Stimulated activated CD8-positive, alpha-beta memory T cell treated with anti-CD3 and anti-CD28 coated beads, Interleukin-7, amount 100 ng/mL, for 24 hours (primary cell): ENCODE measurements at places on chromosomes 2 and 18.

GRCh38 chr18:60292186-60292585, 80.4 kb downstream of the MC4R start:
- no peak for DNase-seq

- DNase-seq, result no peak
These were observed 70.4 kb downstream of the CWC22 start for GRCh38 chr2:179936654-179937053.

GRCh38 chr2:36370281-36370680, 14.7 kb downstream of the CRIM1 start:
- DNase-seq, result no peak

GRCh38 chr2:241118737-241119505, 16.8 kb upstream of the MTERF4 start:
- no peak for DNase-seq

GRCh38 chr2:61816480-61817355, 37.1 kb downstream of the FAM161A start:
- no peak for DNase-seq

GRCh38 chr2:16005816-16006536, 65.6 kb downstream of the MYCN start:
- DNase-seq, result no peak

DNA sequence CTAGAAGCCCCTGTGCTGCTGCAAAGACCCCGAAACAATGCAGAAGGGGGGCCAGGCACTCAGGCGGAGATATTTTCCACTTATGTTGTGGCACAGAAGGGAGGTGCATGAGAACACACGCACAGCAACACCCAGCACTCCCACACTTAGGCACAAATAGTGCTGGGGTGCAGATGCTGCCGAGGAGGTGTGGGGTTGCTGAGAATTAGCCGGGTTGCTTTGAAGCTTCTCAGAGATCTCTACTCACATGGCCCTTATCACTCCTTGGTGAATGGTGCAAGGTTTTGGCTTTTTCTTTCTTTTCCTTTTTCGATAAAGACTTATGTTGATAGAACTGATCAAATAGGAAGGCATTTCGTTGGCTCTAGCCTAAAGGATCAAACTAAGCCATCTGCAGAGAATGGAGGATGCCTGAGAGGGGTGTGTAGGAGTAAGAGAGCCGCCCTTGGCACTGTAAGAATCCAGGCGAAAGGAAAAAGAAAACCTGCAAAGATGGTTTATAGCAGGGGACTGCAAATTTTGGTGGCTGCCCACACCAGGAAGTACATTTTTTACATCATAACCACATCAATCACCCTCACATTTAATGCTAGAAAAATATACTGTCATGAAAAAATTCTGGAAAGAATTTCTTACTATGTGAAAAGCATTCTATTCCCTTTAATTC, 27.9 kb upstream of the FHL2 start:
- no peak for DNase-seq

DNA sequence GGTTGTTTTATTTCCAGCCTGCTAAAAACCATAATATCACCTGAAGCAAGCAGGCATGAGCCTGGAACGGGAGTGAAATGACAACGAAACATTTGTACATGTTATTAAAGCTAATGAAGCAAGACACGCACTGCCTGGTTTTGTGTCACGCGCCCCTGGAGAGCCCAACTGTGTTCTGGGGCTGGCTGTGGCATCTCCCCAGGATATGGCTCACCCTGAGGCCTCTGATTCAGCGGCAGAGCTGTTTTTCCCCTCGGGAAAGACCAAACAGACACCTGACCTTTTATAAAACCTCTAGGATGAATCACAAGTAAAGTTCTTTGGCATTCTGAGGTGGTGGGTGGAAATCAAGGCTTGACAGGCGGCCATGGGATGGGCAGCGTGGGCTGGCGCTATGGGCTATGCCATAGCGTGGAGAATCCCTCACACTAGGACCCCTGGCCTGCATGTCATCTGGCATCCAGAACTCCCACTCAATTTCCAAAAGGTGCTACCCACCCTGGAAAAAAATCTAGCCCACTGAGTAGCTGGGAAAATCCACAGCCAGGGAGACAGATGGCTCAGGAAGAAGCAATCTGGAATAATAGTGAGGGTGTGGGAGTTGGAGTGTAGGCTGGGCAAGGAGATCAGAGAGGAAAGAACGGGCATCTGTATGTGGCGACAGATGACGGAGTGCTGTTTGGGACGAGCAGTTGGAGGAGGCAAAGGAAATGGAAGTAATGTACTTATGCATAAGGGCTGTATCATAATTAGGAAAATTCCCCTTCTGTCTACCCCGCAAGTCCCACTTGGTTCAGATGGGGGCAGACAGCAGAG, 262.0 kb downstream of the AFF3 start:
- no peak for DNase-seq

DNA sequence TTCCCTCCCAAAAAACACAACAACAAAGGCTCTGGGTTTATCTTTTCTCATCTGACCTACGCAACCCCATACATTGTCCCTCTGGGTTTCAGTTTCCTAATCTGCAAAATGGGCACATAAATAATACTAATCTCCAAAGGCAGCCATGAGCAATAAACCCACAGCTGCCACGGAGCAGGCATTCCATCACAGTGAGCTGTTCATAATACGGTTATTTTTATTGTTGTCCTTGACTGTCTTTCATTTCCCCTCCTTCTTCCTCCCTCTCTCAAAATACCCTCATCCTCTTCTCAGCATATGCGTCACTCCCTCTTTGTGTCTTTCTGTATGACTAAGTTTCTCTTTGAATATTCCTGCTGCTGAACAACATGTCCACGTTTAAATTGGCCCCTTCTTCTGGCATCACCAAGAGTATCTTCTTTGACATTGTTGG, 129.8 kb upstream of the CAB39 start:
- DNase-seq, result no peak

DNA sequence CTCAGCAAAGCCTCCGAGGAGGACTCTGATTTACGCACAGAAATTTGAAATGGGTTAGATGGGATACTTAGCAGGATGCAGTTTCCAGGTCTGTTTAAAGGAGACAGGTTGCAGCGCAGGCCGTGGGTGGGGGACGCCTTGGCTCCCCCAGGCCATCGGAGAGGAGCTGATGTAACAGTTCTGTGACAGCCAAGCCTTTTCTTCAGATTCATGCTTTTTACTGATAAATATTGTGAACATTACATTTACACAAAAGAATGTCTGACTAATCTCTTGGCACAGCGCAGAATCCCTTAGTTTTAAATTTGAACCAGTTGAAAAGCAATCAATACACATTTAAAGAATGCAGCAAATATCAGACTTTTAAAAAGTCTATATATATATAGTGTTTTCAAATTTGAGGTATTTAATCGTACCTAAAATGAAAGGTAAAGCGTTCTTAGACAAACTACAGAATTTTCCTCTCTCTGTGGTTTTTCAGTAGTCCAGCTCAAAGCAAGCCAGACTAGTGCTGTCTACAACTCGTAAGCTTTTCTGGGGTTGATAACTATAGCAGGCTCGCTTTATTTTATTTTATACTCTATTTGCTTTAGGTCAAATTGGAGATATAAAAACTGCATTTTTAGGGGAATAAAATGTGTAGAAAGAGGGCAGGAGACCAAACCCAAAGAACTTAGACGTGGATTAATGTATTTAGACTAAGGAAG, 221.9 kb downstream of the PIEZO2 start:
- DNase-seq, result no peak

DNA sequence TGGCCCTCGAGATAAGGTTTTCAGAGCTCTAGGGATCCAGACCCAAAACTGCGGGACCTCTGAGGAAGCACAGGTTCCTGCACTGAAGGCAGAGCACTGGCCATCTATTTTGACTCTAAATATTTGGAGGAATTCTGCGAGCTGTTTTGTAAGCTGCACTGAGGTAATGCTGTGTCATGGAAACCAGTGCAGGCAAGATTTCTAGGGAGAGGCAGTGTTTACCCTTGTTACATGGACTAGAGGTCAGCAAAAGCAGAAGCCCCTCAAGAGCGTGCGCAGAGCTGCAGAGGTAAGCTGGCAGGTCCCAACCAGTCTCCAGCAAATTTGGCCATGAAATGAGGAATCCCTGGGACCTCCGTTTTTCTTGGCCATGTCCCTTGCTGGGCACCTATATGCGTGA, 137.3 kb downstream of the RNF152 start:
- DNase-seq, result no peak

DNA sequence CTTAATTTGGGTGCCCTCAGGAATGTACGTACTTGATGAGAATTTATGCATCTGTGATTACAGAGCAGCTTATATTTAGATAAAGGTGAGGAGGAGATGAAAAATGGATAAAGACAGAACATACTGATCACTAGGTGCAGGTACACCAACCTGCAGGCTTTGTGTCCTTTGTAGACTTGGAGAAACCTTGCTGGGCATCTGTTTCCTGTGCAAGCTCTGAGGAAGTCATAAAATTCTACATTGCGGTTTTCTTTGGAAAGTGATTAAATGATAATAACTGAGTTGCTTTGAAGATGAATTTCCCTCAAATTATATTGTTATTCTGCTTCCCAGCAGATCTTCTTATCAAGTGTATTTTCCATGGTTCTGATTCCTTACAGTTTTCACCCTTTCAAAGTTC, 7.7 kb downstream of the RAB27B start:
- DNase-seq, result no peak

GRCh38 chr2:18474700-18475099, 85.8 kb downstream of the RDH14 start:
- DNase-seq, result no peak

DNA sequence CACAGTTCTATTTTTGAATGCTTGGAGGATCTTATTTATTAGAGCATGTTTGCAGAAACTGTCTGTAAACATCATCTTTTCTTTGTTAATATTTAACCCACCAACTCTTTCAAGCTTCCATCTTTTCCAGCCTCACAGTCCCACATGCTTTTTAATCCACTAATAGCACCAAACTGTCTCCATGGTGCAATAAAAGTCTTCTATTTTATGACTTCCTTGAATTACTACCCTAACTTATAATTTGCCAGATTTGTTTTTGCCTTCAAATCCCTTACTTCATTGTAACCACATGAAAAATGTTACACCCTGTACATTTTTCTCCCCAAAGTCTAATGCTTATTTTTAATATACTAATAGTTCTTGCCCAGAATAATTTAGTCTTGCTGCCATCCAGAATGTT, 792.6 kb downstream of the PLCL1 start:
- DNase-seq, result no peak

DNA sequence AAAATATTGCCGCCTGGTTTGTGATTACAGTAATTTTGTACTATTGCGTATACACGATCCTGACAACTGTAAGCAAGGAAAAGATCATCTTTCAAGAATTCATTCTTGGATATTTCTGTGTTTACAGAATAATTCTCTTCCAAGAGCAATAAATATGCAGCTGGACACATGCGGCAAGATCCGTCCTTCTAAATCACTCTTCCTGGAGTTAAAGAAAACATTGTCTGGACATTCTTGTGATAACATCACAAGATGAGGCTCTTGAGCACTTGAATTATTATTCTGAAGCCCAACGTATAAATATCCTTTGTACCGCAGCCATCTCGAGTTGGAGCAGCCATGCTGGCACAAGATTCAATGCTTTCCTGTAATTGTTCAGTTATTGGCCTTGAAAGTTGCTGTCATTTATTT, 9.9 kb downstream of the FHL2 start:
- DNase-seq, result no peak

DNA sequence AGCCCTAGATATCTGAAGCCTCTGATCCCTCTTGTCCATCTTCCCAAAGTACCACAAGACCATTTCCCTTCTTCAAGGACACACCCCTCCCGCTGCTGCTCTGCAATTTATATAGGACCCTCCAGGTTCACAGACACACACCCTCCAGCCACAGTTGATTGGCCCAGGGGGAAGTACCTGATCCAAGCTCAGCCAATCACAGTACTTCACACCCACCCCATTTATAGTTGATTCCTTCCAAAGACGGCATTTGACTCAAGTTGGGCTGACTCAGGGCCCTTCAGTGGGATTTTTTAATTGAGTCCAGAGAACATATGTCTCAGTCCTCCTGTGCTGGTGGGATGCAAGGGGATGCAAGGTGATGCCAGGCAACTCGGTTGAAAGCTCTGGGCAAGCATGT, 59.2 kb downstream of the GYPC start:
- DNase-seq, result no peak

- no peak for DNase-seq
These were observed 473.3 kb upstream of the HS6ST1 start for GRCh38 chr2:128791985-128792320.

DNA sequence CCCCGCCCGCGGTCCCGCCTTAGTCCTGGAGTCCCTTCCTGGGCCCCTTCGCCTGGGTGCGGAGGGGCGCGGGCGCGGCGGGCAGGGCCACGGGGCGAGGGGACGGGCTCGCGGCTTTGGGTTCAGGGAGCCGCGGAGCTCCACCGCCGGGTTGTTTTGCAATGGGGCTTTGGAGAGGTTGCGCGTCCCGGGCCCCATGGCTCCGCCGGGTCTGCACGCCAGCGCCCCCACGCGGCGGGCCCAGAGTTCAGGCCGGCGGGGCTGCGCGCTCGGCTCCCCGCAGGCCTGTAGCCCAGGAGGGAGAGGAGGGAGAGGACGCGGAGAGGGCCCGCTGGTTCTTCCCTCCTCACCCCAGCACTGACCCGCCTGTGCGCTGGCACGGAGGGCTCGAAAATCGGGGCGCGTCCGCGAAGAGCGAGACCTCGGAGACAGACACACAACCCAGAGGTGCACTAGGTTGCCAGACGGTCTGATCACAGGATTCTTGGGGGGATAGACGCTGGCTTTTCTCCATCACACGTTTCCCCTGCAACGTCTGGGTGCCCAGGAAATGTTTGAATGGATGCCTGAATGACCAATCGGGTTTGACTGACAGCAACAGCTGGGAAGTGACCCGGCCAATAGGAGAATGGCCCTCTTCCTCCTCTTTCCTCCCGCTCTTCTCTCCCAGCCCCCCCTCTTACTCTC, 4.9 kb upstream of the SIX2 start:
- no peak for DNase-seq

DNA sequence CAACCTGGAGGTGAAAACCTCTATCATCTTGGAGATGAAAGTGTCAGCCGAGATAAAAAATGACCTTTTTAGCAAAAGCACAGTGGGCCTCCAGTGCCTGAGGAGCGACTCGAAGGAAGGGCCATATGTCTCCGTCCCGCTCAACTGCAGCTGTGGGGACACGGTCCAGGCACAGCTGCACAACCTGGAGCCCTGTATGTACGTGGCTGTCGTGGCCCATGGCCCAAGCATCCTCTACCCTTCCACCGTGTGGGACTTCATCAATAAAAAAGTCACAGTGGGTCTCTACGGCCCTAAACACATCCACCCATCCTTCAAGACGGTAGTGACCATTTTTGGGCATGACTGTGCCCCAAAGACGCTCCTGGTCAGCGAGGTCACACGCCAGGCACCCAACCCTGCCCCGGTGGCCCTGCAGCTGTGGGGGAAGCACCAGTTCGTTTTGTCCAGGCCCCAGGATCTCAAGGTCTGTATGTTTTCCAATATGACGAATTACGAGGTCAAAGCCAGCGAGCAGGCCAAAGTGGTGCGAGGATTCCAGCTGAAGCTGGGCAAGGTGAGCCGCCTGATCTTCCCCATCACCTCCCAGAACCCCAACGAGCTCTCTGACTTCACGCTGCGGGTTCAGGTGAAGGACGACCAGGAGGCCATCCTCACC, 90.2 kb downstream of the SH3BP4 start:
- no peak for DNase-seq

DNA sequence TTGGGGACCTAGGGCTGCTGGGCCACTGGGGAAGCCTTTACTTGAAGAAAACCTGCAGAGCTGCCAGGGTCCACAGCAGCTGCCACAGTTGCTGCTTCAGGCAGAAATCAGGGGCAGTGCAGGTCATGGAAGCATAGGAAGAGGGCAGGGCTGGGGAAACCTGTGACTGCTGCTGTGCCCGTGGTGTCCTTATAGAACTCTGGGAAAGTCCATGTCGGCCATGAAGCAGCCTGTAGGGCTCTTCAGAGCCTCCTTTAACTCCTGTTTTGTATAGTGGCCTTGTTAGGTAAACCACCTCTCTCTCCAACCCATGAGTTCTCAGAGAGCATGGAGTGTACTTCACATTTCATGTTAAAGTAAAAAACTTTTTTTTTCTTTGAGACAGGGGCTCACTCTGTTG, 62.1 kb downstream of the SMAD4 start:
- DNase-seq, result no peak
